ENCODE measurements at places on chromosomes 7 and 10.

DNA sequence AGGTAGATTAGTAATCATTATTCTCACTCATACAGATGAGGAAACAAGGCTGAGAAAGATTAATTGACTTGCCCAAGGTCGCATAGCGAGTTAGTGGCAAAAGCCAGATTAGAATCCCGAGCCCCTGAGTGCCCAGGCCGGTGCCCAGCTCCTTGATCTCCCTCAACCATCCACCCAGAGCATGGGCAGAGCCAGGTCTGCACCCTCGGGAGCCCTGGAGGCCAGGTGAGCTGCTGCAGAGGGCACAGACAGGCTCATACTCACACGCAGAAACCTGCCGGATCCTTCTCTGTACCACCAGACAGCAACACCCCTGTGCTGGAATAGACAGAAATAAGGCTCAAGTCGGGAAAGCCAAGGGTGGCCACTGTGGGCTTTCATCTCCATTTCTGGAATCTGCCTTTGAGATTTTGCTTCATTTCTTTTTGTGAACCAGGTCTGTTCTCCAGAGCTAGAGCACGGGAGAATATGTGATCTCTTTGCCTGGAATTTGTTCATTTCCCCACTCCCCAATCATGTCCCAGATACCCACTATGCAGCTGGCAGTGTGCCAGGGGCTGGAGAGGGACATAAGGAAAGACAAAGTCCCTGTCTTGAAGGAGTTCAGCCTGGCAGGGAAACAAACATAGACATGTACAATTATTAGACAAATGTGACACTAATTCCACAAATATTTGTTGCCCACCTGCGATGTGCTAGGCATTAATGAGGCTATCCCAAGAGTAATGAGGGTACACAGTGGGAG is 5.5 kb downstream of the AFAP1L2 start:
- peaks cover 69% of the 10 kb centered on the region for H3K4me1 ChIP-seq
- no peaks in the 10 kb centered on the region for H3K27me3 ChIP-seq
- DNase-seq = no peak
- no peaks in the 10 kb centered on the region for H3K36me3 ChIP-seq
- H3K27ac ChIP-seq = peak overlapping the region; percentile 8
- no peak overlapping the region for H3K4me3 ChIP-seq

DNA sequence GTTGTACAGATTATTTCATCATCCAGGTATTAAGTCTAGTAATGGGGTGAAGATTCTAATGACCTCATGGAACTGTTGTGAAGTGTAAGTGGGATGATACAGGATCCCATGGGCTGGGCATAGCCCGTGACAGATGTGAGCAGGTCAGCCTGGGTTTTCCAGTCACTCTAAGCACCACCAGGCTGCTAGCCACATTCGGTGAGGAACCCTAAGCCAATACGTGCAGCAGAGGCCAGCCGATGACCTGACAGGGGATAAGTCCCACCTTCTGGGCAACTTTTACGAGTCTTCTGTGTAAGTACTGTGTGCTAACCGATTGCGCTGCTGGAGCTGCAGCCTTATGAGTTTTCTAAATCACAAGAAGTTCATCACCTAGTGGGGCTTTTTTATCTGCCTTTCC is 7.3 kb downstream of the ZNF503 start:
- no peak overlapping the region for H3K4me3 ChIP-seq
- no peak overlapping the region for H3K27ac ChIP-seq
- no peak for DNase-seq
- H3K4me1 ChIP-seq = peaks cover 21% of the 10 kb centered on the region
- peaks cover 56% of the 10 kb centered on the region for H3K27me3 ChIP-seq

GRCh38 chr10:21347043-21347784 is 178.3 kb downstream of the SKIDA1 start:
- H3K36me3 ChIP-seq = no peaks in the 10 kb centered on the region
- DNase-seq = no peak
- H3K4me1 ChIP-seq = peaks cover 9% of the 10 kb centered on the region
- no peak overlapping the region for H3K27ac ChIP-seq
- H3K27me3 ChIP-seq = peaks cover 2% of the 10 kb centered on the region

GRCh38 chr7:33722383-33723101 is 182.8 kb upstream of the BMPER start:
- no peaks in the 10 kb centered on the region for H3K36me3 ChIP-seq
- peak; percentile 89 for DNase-seq
- peak overlapping the region; percentile 57 for H3K27ac ChIP-seq
- H3K4me1 ChIP-seq = peaks cover 13% of the 10 kb centered on the region
- H3K27me3 ChIP-seq = no peaks in the 10 kb centered on the region
- peak overlapping the region; percentile 22 for H3K4me3 ChIP-seq

GRCh38 chr10:77075926-77076325 is 561.7 kb downstream of the KCNMA1 start:
- peaks cover 14% of the 10 kb centered on the region for H3K4me1 ChIP-seq
- DNase-seq = peak; percentile 7
- peaks cover 55% of the 10 kb centered on the region for H3K36me3 ChIP-seq
- no peak overlapping the region for H3K4me3 ChIP-seq
- H3K27me3 ChIP-seq = no peaks in the 10 kb centered on the region
- no peak overlapping the region for H3K27ac ChIP-seq

GRCh38 chr10:22764639-22765038 is 50.3 kb upstream of the PIP4K2A start:
- no peak overlapping the region for H3K4me3 ChIP-seq
- H3K27me3 ChIP-seq = peaks cover 13% of the 10 kb centered on the region
- no peaks in the 10 kb centered on the region for H3K4me1 ChIP-seq

GRCh38 chr7:141304291-141304690 is 230.4 kb downstream of the TMEM178B start:
- no peak overlapping the region for H3K27ac ChIP-seq
- no peaks in the 10 kb centered on the region for H3K4me1 ChIP-seq
- peaks cover 3% of the 10 kb centered on the region for H3K27me3 ChIP-seq

DNA sequence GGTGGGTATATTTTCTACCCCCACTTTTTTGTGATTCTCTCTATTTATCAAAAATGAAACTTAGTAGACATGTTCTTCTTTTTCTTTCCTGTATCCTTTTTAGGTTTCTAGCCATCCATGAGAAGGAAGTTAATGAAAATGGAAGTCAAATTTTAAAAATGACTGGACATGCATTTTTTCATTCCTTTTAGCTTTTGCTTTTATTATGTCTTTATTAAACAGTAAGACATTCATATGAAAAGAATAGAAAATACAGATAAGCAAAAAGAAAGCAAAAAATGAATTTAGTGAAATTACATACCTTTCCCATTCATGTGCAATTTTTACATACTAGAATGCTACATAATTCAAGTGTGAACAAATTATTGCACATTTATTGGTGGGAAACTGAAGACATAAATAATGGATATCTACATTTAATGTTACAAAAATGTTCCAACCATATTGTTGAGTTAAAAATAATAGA is 88.7 kb downstream of the CPED1 start:
- H3K27me3 ChIP-seq = no peaks in the 10 kb centered on the region
- no peak overlapping the region for H3K4me3 ChIP-seq
- no peak for DNase-seq
- no peaks in the 10 kb centered on the region for H3K36me3 ChIP-seq

DNA sequence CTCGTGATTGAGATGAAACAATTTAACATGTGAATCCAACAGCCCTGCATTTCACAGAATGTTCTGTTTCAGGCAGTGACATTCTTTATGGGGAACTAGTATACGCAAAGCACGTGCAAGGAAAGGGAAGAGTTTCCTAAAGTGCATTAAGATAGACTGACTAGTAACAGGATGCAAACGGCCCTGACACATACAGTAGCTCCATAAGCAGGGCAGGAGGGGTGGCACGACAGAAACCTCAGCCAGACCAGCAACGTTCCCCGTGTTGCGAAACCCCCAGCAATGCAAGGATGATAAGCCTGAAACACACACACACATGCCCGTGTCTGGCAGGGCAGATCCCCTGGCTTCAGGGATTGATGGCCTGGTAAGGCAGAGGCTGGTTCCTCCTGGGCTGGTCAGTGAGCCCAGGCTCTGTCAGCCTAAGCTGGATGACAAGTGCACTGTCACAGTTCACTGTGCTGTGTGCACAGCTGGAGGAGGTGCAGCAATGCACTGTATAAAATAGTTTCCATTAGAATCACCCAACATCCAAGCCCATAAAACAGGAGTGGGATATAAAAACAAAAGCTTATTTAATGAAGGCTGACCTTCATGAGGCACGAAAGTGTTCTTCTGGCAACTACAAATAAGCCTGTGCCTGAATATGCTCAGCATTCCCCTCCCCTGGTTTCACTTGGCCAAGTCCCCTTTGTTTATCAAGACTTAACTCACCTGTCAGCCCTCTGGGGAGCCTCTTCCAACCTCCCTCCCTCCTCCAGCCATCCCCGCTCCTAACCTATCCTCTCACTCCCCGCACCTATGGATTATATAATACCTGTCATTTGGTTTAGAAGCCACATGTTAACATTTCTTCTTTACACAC is 88.8 kb downstream of the GSAP start:
- H3K27me3 ChIP-seq = no peaks in the 10 kb centered on the region
- H3K4me1 ChIP-seq = peaks cover 26% of the 10 kb centered on the region
- DNase-seq = no peak
- H3K27ac ChIP-seq = no peak overlapping the region

DNA sequence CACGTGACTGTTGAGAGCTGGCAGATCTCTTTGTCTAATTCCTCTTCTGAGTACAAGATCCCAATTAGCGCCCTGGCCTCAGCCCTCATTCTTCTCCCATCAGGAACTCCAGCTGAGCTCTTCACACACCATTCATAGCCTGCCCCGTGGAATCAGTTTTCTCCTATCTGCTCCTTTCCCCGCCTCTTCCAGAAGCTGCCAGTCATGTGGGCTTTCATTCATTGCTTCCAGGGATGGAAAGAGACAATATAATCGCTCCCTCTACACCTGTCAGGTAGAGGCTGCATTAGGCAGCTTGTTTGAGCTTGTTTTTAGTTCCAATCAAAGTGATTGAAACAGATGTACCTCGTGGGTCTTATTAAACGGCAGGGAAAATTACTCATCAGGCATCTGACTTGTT is 515.8 kb downstream of the TYW1 start:
- H3K4me1 ChIP-seq = no peaks in the 10 kb centered on the region
- H3K4me3 ChIP-seq = no peak overlapping the region
- no peak overlapping the region for H3K27ac ChIP-seq
- H3K27me3 ChIP-seq = no peaks in the 10 kb centered on the region
- DNase-seq = no peak
- H3K36me3 ChIP-seq = no peaks in the 10 kb centered on the region

- H3K27me3 ChIP-seq = no peaks in the 10 kb centered on the region
- peak; percentile 97 for DNase-seq
- H3K4me3 ChIP-seq = peak within 1 kb of the TSS; percentile 98
- peak within 1 kb of the TSS; percentile 88 for H3K27ac ChIP-seq
- peaks cover 10% of the 10 kb centered on the region for H3K36me3 ChIP-seq
Measured at GRCh38 chr7:101217388-101218235, at the start of the genes PLOD3 and ZNHIT1. Gene PLOD3, minus strand, starts transcription at chr7:101217581. Its CDS starts 307 bp downstream, at chr7:101217274. Gene ZNHIT1, plus strand, starts transcription at chr7:101218165. Its CDS starts 31 bp downstream, at chr7:101218196.

- H3K27ac ChIP-seq = no peak overlapping the region
- no peaks in the 10 kb centered on the region for H3K36me3 ChIP-seq
- DNase-seq = no peak
- H3K4me3 ChIP-seq = no peak overlapping the region
Measured at GRCh38 chr7:120760050-120760449, 97.9 kb downstream of the TSPAN12 start.

DNA sequence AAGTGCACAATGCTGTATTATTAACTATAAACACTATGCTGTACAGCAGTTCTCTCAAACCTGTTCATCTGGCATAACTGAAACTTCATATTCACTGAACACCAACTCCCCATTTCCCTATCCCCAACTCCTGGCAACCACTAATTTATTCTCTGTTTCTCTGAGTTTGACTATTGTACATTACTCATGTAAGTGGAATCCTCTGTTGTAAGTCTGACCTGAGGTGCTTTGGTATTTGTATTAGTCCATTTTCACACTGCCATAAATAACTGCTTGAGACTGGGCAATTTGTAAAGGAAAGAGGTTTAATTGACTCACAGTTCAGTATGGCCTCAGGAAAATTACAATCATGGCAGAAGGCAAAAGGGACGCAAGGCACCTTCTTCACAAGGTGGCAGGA is 266.3 kb downstream of the PPP1R3A start:
- no peaks in the 10 kb centered on the region for H3K36me3 ChIP-seq
- no peak for DNase-seq
- H3K27me3 ChIP-seq = peaks cover 51% of the 10 kb centered on the region
- peaks cover under 1% of the 10 kb centered on the region for H3K4me1 ChIP-seq
- H3K4me3 ChIP-seq = no peak overlapping the region

GRCh38 chr10:104424719-104425118 is 71.1 kb downstream of the CFAP58 start:
- H3K27me3 ChIP-seq = peaks cover 4% of the 10 kb centered on the region
- H3K4me1 ChIP-seq = no peaks in the 10 kb centered on the region
- no peak for DNase-seq
- no peak overlapping the region for H3K4me3 ChIP-seq

GRCh38 chr10:123309731-123310130 is 155.5 kb downstream of the BUB3 start:
- H3K4me1 ChIP-seq = no peaks in the 10 kb centered on the region
- H3K27me3 ChIP-seq = no peaks in the 10 kb centered on the region
- H3K27ac ChIP-seq = no peak overlapping the region

DNA sequence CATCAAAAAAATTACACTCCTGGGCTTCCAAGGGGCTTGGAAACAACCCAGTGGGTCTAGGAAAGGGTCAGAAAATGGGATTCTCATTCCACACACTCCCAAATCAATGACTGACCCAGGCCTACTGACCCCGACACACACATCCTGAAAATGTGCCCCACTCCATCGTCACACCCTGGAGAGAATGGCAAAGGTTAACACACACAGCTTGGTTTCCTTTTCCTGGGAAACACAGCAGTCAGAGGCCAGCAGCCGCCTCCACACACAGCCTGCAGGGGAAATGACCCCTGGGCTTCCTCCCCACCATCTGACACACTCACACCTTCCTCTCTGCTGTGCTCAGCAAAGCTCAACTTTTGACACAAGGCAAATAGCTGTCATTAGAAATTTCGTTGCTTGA is 42.9 kb downstream of the SH3PXD2A start:
- peaks cover 27% of the 10 kb centered on the region for H3K4me1 ChIP-seq
- no peaks in the 10 kb centered on the region for H3K36me3 ChIP-seq
- no peaks in the 10 kb centered on the region for H3K27me3 ChIP-seq
- no peak overlapping the region for H3K4me3 ChIP-seq
- H3K27ac ChIP-seq = no peak overlapping the region

DNA sequence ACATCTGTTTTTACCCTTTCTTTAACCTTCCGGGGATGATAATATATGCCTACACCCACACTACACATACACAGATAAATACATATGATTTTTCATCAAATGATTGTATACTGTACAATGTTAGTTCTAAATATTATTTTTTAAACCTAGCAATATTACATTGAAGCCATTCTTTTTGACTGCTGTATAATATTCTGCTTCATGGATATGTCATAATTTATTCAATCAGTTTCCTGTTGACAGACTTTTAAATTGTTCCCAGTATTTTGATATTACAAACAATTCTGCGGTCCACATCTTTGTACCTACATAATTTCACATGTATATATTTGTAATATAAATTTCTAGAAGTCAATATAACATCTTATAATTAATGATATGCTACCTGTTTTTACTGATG is 59.0 kb upstream of the ITGB1 start:
- H3K4me1 ChIP-seq = peaks cover 12% of the 10 kb centered on the region
- no peaks in the 10 kb centered on the region for H3K36me3 ChIP-seq
- DNase-seq = no peak
- no peaks in the 10 kb centered on the region for H3K27me3 ChIP-seq
